ENCODE measurements at places on chromosomes 6 and 20. TPM values are rescaled to one million over a fixed set of nuclear protein-coding genes. Genes with fewer than 3 reads are reported as not detected.

- H3K4me1 ChIP-seq = no peaks in the 10 kb centered on the region
- no peaks in the 10 kb centered on the region for H3K27me3 ChIP-seq
- no peak overlapping the region for H3K4me3 ChIP-seq
- H3K36me3 ChIP-seq = no peaks in the 10 kb centered on the region
- no peak overlapping the region for H3K27ac ChIP-seq
- DNase-seq = no peak
Observed at GRCh38 chr20:59961423-59961822, 3.2 kb downstream of the CDH26 start.

- no peak overlapping the region for H3K4me3 ChIP-seq
- no peak for DNase-seq
- H3K36me3 ChIP-seq = no peaks in the 10 kb centered on the region
Observed at GRCh38 chr20:40551125-40551530, 137.9 kb downstream of the MAFB start.

GRCh38 chr6:3079682-3080081 is 11.4 kb downstream of the RIPK1 start:
- peaks cover 56% of the 10 kb centered on the region for H3K36me3 ChIP-seq
- H3K4me1 ChIP-seq = peaks cover 15% of the 10 kb centered on the region

Gene FRS3
- total RNA-seq = 26.0 TPM

Gene MOXD1
- 0.75 TPM for total RNA-seq

Data from ascending aorta (tissue), 2 donors.